CMK (cell line): ENCODE measurements at places on chromosomes 13 and 19.

DNA sequence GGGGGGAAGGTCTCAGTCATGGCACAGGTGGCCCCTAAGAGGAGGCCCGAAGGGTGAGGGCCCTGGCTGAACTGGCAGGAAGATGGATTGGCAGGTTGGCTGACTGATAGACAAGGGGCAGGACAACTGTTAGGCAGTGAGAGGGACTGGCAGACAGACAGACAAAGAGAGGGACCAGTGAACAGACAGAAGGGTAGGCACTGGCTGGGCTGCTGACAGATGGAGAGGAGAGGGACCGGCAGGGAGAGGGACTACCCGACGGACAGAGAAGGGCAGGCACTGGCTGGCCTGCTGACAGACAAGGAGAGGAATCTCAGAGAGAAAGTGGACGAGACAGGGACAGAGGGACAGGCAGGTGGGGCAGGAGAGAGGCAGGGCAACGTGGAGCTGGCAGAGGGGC is 31.8 kb upstream of the EHD2 start:
- DNase-seq = no peak

- no peak for DNase-seq
Measured at GRCh38 chr19:13849991-13850909, 26.7 kb upstream of the NANOS3 start.

DNA sequence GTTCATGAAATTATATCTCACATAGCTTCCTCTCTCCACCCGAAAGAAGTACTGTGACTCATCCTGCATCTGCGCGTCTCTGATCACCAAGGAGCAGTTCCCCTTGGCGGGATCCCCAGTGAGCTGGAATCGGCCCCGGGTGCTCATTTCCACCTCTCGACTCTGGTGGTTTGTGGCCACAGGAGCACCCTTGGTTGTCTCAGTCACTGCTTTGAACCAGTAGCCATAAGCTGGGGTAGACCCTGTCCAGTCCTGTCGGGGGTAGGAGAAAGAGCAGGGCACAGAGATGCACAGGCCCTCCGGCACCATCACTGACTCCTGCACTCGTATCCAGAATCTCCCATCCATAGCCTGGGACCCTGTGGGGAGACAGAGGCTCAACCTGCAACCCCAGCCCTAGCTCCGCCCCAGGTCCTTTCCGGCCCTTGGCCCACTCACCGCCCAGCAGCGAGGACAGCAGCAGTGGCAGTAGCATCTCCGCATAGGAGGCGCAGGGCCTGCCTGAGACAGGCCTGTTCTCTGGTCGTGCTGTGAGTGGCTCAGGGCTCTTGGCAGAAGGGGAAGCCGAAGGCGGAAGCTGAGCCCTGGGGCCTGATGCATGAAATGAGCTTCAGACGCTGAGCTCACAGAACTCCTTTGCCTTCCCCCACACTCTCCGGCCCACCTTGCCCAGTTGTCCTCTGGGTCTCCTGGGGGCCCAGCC is at the start of gene SIGLEC10:
SIGLEC10 (minus strand) TSS at position 536 of the 703 bp plus-strand sequence; CDS start at position 475, 61 bp downstream.
- peak; percentile 79 for DNase-seq

- no peak for DNase-seq
Measured at GRCh38 chr19:42279155-42279901, 10.3 kb downstream of the CIC start.

DNA sequence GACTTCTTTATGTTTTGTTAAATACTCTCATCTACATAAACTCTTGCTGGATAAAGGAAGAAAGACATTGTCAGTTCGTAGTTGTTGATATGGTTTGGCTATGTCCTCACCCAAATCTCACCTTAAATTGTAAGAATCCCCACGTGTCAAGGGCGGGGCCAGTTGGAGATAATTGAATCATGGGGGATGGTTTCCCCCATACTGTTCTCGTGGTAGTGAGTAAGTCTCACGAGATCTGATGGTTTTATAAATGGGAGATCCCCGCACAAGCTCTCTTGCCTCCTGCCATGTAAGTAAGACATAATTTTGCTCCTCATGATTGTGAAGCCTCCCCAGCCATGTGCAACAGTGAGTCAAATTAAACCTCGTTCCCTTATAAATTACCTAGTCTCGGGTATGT is 3.6 kb downstream of the ADGRE1 start:
- DNase-seq = no peak
